ENCODE measurements at places on chromosomes 5 and 9. TPM values are rescaled to one million over a fixed set of nuclear protein-coding genes. Genes with fewer than 3 reads are reported as not detected.

GRCh38 chr9:86434039-86434726, 80.0 kb upstream of the TUT7 start:
- DNase-seq, result peak; percentile 55

DNA sequence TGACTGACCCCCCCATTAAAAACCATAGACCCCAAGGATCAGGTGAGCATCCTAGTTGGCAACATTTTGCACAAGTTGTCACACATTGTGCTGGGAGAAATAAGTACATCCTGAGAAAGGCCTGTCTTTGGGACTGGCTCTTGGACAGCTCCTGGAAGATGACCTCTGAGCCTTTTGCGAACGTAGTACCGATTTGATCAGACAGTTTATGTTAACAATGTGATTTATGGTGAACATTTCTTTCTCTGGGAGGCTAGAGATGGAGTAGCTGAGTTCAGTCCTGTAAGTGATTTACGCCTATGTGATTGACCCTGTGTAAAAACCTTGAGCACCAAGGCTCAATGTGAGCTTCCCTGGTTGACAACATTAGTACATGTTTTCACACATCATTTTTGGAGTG, 41.7 kb downstream of the LOX start:
- DNase-seq, result no peak

DNA sequence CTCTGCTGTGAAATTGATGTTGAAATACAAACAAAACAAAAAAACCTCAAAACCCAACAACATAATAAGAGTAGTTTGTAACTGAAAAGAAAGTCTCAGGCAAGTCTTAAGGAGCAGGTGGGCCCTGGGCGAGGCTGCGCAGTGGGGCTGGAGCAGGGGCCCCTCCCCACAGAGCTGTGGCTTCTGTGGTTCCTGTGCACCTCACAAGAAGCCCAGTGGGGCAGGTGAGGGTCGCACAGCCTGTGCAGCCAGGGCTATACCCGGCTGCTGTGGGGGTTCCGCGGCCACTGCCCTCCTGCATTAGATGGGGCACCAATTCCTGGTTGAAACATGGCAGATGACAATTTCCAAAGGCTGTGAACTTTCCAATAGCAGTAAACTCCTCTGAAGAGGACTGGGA, 75.3 kb downstream of the TRIO start:
- no peak for DNase-seq

- DNase-seq, result no peak
Observed at GRCh38 chr5:180012316-180012715, 59.2 kb downstream of the RNF130 start.

- DNase-seq, result peak; percentile 74
Observed at GRCh38 chr9:92097997-92098482, 17.2 kb downstream of the SPTLC1 start.

DNA sequence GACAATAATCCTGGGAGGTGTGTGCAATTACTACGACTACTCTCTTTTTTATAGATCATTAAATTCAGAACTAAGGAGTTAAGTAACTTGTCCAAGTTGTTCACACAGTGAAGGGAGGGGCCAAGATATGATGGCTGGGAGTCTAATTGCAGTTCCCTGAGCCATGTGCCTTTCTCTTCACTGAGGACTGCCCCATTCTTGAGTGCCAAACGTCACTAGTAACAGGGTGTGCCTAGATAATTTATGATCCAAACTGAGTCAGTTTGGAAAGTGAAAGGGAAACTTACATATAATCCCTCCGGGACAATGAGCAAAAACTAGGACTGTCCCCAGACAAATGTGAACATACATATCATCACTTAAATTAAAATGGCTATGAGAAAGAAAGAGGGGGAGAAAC, 20.2 kb downstream of the IL7R start:
- no peak for DNase-seq

DNA sequence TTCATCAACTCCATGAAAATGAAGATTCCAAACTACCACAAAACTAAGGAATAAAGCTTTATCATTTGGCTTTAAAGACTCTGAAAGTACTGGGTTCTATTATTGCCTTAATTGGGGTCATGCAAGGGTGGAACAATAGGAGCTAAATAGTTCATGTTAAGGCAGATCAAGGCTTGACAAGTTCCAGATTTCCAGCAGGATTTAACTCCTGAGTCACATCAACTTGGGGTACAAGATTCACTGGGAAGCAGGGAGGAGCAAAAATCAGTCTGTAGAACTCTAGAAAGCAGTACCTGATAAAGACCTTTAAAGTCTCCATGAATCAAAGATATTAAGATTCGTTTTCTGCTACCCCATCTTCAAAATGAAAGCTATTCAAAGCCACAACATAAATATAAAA, 41.9 kb upstream of the GLRX start:
- no peak for DNase-seq

GRCh38 chr9:29969408-29969807, 2396.1 kb upstream of the C9orf72 start:
- DNase-seq, result no peak

- no peak for DNase-seq
Observed at GRCh38 chr5:66368811-66369210, 224.7 kb downstream of the SREK1 start.

DNA sequence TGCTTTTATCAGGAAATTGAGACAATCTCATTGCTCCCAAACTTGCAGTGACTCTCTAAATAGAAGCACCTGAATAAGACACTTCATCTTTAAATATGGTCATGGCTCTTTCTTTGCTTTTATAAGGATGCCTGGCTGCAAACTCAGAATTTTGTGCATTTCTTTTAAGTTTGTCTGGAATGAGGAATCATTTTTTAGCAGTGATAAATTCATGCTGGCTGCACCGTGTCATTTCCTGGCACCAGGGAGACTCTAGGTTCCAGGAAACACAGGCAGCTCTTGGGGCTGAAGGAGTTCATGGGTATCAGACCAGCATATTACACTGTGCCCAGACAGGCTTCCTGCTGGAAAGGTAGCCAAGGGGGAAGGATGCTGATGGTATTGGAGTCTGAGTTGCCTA, 109.9 kb downstream of the NUDT12 start:
- DNase-seq, result no peak

- DNase-seq, result no peak
Observed at GRCh38 chr5:75168026-75168735, 68.5 kb downstream of the ANKRD31 start.

DNA sequence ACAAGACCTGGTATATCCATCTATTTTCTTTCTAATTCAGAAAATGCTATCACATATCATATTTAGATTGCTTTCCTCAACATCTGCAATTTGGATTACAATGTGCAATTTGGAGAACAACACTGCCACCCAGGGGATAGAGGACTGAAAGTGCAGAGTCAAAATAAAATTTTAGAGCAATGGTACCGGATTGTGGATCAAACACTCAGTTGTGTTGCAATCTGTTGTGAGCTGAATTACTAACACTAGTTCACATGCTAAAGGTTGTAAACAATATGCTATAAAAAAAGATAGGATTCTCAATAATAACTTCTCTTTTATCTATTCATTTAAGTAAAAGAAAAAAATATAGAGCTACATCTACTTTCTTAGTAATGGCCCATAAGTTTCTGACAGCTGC, 11.9 kb upstream of the SRFBP1 start:
- peak; percentile 20 for DNase-seq

DNA sequence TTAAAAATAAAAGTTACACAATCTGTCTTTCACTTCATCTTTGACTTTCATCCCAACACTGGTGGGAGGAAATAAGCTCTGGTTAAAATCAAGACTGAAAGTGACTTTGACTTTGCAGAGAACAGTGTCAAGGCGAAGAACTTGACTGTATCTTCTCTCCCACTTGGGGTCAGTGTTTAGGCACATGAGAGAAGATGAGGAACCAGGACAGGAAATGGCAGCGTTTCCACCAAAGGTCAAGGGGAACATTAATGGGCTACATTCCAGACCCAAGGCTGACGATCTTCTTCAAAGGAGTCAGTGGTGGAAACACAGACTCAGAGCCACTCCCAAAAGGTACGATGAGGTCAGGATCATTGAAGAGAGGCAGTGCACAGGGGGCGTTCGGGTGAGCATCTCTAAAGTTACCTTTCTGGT, 409.5 kb downstream of the ARHGEF28 start:
- peak; percentile 63 for DNase-seq

DNA sequence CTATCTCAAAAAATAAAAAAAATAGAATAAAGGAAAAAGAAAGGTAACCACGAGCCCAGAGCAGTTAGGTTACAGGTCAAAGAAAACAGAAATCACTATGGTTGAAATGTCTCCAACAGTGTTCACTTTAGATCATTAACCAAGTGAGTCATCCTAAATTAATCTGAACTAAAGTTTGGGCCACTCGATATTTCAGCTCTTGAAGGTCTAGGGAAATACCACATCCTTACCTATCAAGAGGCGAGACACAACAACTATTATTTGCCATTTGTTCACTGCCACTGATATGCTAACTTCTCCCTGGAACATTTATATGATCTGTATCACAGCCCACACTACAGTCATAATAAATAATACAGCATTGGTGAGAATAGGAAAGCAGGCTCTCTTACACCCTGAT, 111.3 kb upstream of the NR5A1 start:
- no peak for DNase-seq

- DNase-seq, result no peak
Observed at GRCh38 chr9:128323212-128323730, 632 bp downstream of the COQ4 start.

GRCh38 chr9:106307670-106308069, 555.3 kb upstream of the ZNF462 start:
- DNase-seq, result no peak

DNA sequence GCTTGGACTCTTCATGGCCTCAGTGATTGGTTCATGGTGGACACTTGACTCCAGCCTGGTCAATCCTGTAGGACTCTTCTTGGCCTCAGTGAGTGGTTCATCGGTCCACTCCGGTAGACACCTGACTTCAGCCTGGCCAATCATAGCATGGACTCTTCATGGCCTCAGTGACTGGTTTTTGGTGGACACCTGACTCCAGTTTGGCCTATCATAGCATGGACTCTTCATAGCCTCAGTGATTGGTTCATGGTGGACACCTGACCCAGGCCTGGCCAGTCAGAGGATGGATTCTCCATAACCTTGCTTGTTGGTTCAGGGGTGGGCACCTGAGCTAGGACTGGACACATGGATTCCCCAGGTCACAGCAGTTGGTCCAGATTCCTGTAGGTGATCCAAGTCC, 106.0 kb upstream of the ERCC6L2 start:
- no peak for DNase-seq

DNA sequence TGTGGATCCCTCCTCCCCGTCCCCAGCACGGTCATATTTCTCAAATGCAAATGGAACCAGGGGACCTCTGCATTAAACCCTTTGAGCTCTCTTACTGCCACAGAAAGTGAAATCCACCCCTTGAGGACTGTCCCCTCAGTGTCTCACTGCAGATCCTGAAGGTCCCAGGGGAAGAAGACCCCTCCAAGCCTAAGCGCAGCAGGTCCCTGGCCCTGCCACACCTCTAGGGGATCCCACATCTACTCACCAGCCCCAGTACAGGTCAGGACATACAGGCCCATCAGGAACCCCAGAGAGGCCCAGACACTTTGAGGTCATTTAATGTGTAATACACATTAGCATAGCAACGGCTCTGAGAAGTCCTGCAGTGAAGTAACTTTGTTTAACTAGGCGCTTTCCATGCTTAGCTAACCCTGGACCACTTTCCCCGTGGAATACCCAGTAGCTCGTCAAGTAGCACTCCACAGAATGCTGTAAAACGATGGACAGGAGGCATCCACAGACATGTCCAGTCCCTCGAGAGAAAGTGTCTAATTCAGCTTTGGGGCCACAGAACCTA, 54.7 kb upstream of the ALDH1B1 start:
- DNase-seq, result no peak

DNA sequence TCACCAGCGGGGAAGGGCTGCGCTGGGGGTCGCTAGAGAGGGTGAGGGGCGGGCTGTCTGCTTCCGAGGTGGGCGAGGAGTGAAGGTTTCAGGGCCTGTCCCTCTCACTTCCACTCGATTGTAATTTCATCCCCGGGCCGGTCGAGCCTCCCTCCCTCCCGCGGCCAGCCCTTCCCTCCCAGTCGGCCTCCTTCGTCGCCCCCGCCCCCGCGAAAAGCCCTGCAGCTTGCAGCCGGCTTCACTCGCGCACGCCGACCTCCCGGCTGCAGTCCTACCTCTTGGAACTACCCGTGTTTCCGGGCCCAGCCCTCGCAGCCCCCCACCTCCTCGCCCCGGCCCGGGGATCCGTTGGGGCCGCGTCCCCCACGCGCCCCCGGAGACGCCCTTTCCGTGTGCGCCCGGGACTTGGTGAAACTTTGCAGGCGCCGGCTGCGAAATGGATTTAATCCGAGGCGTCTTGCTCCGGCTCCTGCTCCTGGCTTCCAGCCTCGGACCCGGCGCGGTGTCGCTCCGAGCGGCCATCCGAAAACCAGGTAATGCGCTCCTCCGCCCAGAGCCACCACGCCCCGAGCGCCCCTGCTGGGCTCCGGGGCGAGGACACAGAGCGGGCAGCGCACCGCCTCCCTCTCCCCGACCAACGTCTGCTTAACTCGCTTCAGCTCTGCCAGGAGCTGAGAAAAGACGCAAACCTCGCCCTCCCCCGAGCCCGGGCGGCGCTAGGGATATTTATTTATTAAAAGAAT, at the start of gene EGFLAM:
Gene EGFLAM, plus strand, starts transcription at position 241 of the 743 bp plus-strand sequence. Its CDS starts 196 bp downstream, at position 437.
- peak; percentile 56 for DNase-seq

GRCh38 chr5:12022444-12022843, 118.2 kb upstream of the CTNND2 start:
- no peak for DNase-seq

ROR2 gene
- total RNA-seq, result 24.2 TPM

SPINK1 gene
- not detected for total RNA-seq

C9 gene
- not detected for total RNA-seq

LIFR gene
- total RNA-seq, result 104 TPM

SEMA6A gene
- 7.2 TPM for total RNA-seq

PTGES gene
- total RNA-seq, result 4.7 TPM

AGXT2 gene
- total RNA-seq, result not detected

CCDC183 gene
- 6.6 TPM for total RNA-seq

GBGT1 gene
- total RNA-seq, result 20.8 TPM

PLAC8L1 gene
- not detected for total RNA-seq

ADAMTS2 gene
- 11.5 TPM for total RNA-seq

NMUR2 gene
- 0.15 TPM for total RNA-seq

CERCAM gene
- total RNA-seq, result 49.8 TPM

PRLR gene
- 8.1 TPM for total RNA-seq

SLC28A3 gene
- total RNA-seq, result 0.36 TPM
